ENCODE measurements at places on chromosomes 5 and 9. TPM values are rescaled to one million over a fixed set of nuclear protein-coding genes. Genes with fewer than 3 reads are reported as not detected.

F12 gene
- total RNA-seq, result 1.3 TPM

DBH gene
- not detected for total RNA-seq

SPACA9 gene
- 1.5 TPM for total RNA-seq

SLC34A3 gene
- not detected for total RNA-seq

MYO10 gene
- total RNA-seq, result 80.8 TPM

CARTPT gene
- not detected for total RNA-seq

IL9 gene
- total RNA-seq, result not detected

NR5A1 gene
- not detected for total RNA-seq

CPLANE1 gene
- 23.0 TPM for total RNA-seq

ZFP62 gene
- total RNA-seq, result 27.3 TPM

CATSPER3 gene
- not detected for total RNA-seq

ST6GALNAC6 gene
- 29.6 TPM for total RNA-seq

CORO2A gene
- 2.6 TPM for total RNA-seq

ZNF300 gene
- 9.8 TPM for total RNA-seq

EQTN gene
- total RNA-seq, result not detected

GLRA1 gene
- total RNA-seq, result not detected

PRELID1 gene
- total RNA-seq, result 118 TPM

PDE6A gene
- 0.06 TPM for total RNA-seq

GDNF gene
- total RNA-seq, result not detected

ISCA1 gene
- 16.2 TPM for total RNA-seq

FAM200C gene
- 2.1 TPM for total RNA-seq

ABLIM3 gene
- 40.3 TPM for total RNA-seq

TPPP gene
- total RNA-seq, result 0.19 TPM

SLC25A48 gene
- not detected for total RNA-seq

CYLC2 gene
- not detected for total RNA-seq

PDE8B gene
- not detected for total RNA-seq

PAIP2 gene
- 57.3 TPM for total RNA-seq

SH2D3C gene
- 43.5 TPM for total RNA-seq

WWC1 gene
- 0.31 TPM for total RNA-seq

STK32A gene
- total RNA-seq, result not detected

BTNL9 gene
- total RNA-seq, result 0.13 TPM

GCNT1 gene
- total RNA-seq, result 2.9 TPM

THBS4 gene
- total RNA-seq, result not detected

OSTF1 gene
- 111 TPM for total RNA-seq

NR6A1 gene
- 0.32 TPM for total RNA-seq

PCDHA2 gene
- 0.06 TPM for total RNA-seq

ZNF608 gene
- total RNA-seq, result 7.3 TPM

MPDZ gene
- 128 TPM for total RNA-seq

PCDHA3 gene
- under 0.01 TPM for total RNA-seq

ZBTB43 gene
- 3.2 TPM for total RNA-seq

MLANA gene
- total RNA-seq, result not detected

TSSK1B gene
- total RNA-seq, result not detected

SPINK4 gene
- not detected for total RNA-seq

PCDHGB5 gene
- total RNA-seq, result 23.0 TPM
